GM12878 (cell line): ENCODE measurements at places on chromosomes 7 and 10. TPM values are rescaled to one million over a fixed set of nuclear protein-coding genes. Genes with fewer than 3 reads are reported as not detected.

GRCh38 chr10:20635570-20635969, 261.5 kb downstream of the NEBL start:
- DNase-seq, result no peak
- H3K27ac ChIP-seq, result no peak overlapping the region
- H3K36me3 ChIP-seq, result no peaks in the 10 kb centered on the region
- H3K27me3 ChIP-seq, result no peaks in the 10 kb centered on the region

GRCh38 chr7:158001003-158001402, 586.6 kb downstream of the PTPRN2 start:
- no peaks in the 10 kb centered on the region for H3K4me1 ChIP-seq
- H3K4me3 ChIP-seq, result no peak overlapping the region
- H3K27me3 ChIP-seq, result no peaks in the 10 kb centered on the region
- no peak overlapping the region for H3K27ac ChIP-seq

The ACTL6B gene
- total RNA-seq, result not detected in 2 replicates

The CYP26C1 gene
- total RNA-seq, result 0.08 TPM in 1 of 2 replicates, not detected in the other
